ENCODE measurements at places on chromosomes 3 and 15.

- no peak for DNase-seq
Observed at GRCh38 chr3:25461946-25462345, 33.9 kb downstream of the RARB start.

- DNase-seq = no peak
Observed at GRCh38 chr3:31840252-31840651, 140.8 kb downstream of the OSBPL10 start.

DNA sequence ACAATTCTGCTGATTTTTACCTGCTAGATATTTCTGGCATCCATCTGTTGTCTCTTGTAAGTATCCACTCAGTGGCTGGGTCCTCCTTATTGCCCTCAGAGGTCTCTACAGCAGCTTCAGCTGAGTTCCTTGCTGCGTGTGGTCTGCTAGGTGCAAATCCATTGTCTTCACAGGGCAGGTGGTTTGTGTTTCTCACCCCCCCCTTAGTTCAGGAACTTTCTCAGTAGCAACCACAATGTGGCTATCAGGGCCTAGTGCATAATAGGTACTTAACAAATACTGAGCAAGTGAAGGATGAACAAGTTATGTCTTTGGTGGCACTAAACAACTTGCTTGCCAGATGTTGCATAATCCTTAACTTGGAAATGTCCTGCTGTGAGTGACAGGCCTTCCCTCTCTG, 96.7 kb upstream of the KLHL25 start:
- DNase-seq = no peak

DNA sequence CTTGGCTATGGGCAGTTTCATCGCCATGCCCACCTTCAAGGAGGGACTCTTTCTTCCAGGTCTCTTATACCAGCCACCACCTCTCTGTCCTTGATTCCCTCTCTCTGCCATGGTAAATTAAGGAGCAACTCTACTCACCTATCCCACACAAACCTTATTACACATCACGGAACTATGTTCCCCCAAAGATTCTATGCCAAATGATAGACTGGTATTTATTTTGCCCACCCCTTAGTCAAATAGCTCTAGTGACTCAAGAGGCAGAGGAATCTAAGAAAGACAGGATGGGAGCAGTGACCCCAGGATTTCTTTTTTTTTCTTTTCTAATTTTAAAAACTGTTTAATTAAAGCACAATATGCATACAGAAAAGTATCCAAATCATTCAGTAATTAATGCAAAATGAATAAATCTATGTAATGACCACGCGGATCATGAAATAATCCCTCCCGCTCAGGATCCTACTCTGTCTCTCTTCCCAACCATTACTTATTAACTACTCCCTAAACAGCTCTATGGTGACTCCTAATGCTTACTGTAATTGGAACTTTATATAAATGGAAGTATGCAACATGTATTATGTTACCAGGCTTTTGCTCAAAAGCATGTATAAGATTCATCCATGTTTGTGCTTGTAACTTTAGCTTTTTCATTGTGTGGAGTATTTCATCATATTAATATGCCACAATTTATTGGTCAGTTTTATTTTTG, 410.8 kb upstream of the RASGRP1 start:
- DNase-seq = no peak

DNA sequence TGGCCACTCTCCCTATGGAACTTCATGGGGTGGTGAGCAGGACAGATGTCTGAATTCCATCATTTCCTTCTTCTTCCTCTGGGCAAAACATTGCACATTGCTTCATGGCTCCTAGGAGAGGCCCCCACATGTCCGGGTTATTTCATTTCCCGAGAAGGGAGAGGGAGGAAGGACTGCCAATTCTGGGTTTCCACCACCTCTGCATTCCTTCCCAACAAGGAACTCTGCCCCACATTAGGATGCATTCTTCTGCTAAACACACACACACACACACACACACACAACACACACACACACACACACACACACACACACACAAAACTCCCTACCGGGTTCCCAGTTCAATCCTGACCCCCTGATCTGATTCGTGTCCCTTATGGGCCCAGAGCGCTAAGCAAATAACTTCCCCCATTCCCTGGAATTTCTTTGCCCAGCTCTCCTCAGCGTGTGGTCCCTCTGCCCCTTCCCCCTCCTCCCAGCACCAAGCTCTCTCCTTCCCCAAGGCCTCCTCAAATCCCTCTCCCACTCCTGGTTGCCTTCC, 1.9 kb downstream of the RHO start:
- no peak for DNase-seq

DNA sequence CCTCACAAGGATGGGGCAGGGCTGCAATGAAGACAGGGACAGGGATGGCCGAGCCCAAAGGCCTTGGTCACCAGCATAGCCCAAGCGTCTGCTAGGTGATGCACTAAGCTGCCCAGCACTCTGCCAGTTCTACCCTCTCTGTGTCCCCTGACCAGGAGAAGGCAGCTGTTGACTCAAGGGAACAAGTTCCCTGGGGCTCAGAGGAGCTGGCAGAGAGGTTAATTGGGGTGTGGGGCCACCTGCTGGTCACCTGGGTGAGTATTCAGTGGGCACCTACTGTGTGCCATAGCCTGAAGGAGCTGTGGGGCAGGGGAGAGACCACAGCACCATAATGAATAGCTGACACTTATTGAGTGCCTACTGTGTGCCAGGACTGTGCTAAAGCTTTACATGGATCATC, 22.0 kb upstream of the DOCK3 start:
- no peak for DNase-seq

DNA sequence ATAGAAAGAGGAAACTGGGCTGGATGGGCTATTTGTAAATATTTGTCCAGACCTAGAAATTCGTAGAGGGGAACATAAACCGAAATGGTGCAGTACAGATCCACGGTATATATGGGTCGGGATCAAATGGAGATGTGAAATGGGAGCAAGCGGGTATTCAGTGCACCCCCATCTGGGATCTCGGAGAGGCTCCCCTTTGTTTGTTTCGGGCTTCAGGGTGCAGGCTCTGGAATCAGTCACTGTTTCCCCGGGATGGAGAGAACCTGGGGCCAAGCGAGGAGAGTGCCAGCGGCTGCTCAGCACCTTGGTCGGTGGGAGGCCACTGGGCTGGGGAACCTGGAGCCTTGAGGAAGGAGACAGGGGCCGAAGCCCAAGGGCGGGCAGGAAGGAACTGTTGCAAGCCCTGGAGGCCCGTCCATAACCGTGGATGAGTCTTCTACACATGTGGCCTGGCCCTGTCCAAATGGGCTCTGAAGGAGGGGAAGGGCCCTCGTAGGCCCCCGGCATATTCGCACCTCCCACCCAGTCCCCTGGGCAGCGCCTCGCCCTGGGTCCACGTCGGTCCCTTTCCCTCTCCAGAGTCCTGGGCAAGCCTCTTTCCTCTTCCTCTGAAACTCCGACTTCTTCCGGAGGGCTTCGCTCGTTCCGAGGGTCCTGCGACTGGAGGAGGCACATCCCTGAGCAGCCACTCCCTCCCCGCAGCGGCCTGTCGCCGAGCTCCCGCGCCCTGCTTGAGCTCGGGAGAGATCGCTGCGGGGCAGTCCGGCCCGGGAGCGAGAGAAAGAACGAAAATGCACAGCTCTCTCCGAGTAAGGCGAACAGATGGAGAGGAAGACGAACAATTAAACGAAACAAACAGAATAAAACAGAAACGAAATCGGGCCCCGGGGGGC, 3.0 kb downstream of the ISL2 start:
- peak; percentile 22 for DNase-seq

- DNase-seq = no peak
Observed at GRCh38 chr15:93073465-93073952, 15.5 kb downstream of the RGMA start.

GRCh38 chr3:127716384-127716783, 43.6 kb downstream of the ABTB1 start:
- DNase-seq = no peak

- DNase-seq = no peak
Observed at GRCh38 chr3:12154151-12154550, 4.6 kb downstream of the TIMP4 start.

- DNase-seq = no peak
Observed at GRCh38 chr3:70516076-70516475, 203.6 kb upstream of the MDFIC2 start.

GRCh38 chr15:79402136-79402535, 30.0 kb upstream of the MINAR1 start:
- no peak for DNase-seq

DNA sequence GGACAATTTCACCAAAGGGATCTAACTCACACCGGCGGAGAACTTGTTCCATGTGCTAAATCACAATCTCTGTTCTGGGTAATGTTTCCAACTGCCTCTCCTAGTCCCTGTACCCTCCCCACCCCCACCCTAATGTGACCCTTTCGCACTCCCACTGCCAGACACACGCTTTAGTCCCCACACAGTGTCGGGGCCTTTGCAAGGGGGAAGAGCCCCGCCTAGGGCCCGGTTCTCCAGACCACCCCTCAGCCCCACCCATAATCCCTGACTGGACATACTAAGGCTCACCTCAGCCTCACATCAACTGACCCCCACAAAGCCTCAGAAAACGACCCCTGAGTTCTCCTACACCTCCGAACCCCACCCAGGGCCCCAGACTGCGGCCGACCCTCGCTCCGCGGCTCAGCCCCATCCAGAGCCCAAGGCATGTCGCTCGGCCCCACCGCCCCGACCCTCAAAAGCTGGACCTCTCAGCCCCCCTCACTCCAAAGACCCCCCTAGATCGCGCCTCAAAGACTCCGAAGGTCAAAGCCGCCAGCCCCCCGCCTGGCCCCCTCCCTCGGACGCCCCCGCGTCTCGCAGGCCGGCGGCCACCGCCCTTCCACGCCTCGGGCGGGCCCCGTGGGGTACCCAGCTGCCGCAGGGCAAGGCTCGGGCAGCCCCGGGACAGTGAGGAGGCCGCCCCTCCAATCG, 72.0 kb upstream of the MAP4 start:
- peak; percentile 14 for DNase-seq

DNA sequence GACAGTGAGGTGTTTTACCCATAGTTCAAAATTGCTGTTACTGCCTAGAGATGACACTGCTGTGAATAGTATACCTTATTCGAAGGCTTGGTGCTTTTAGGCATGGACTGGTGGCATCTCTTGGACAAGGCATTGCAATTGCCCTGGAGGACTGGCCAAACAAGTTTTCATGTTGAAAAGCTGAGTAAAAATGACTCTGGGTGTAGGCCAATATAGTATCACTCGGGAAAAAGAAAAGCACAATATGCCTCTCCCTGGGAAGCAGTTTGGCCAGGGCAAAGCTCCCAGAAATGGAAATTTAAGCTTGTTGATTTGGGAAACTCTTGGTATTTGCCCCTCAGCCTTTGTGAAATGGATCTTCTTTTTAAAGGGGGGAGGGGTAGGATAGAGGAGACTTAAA, 54.8 kb downstream of the ZNF609 start:
- DNase-seq = no peak

- DNase-seq = no peak
Observed at GRCh38 chr15:28269097-28269496, 52.9 kb downstream of the HERC2 start.

DNA sequence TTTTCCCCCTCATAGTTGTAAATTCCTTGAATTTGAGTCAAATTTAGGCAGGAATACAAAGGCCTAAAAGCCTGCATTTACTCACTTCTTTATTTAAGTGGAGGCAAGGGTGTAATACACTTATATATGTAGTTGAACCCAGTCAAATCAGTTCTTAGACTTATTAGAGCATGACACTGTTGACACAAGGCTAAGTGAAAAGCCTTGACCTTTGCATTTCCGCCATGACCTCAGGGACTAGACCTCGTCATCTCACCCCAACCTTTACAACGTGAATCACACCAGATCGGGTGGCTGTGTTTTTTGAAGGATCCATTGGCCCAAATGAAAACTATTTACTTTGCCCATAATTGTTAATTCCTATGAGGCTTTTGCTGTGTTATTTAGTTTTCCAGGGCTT, 774.4 kb downstream of the ROBO1 start:
- no peak for DNase-seq

DNA sequence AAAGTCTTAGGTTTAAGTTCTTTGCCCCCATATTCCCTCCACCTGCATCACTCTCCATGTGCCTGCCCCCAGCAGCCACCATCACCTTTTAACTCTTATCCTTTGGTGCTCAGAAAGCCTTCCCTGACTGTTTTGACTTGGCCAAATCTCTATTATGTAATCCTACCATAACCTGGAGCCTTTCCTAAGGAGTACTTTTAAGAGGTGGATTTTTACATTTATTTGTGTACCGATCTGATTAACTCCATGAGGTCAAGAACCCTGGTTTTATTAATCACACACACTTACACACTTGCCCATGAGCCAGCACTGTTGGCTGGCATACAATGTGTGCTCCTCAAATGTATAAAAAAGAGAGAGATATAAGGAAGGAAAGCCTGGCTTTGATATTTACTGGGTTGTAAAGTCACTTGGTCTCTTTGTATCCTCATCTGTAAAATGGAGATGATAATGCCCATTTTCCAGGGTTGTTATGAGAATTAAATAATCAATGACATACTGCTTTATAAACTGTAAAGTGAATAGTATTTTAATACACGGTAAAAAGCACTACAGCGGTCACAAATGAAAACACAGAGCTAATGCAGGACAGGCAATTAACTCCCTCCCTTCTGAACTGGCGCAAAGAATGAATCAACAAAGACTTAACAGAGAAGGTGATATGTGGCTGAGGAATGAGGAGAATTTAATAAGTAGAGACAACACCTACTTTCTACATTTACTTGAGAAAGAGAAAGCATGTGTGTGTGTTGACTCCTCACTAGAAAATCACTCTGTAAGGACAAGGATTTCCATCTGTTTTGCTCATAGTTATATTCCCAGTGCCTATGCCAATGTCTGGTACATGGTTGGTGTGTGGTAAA, 45.4 kb downstream of the ATP13A4 start:
- no peak for DNase-seq

DNA sequence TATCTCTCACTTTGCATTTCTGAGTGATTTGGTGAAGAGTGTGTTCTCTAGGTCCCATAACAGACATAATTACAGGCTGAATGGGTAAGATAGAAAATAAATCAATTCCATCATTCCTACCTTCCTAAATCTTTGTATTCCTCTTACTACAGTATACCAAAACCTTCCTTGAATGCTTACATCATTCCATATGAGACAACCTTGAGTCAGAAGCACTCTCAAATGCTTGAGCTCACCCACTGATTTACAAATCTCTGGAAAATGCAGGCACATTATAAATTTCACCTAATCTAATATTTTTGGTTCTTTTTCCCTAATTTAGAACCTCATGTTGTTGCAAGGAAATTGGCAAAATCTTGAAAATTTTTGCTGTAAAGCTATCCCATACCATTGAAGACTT, 239.1 kb downstream of the CBLB start:
- no peak for DNase-seq

DNA sequence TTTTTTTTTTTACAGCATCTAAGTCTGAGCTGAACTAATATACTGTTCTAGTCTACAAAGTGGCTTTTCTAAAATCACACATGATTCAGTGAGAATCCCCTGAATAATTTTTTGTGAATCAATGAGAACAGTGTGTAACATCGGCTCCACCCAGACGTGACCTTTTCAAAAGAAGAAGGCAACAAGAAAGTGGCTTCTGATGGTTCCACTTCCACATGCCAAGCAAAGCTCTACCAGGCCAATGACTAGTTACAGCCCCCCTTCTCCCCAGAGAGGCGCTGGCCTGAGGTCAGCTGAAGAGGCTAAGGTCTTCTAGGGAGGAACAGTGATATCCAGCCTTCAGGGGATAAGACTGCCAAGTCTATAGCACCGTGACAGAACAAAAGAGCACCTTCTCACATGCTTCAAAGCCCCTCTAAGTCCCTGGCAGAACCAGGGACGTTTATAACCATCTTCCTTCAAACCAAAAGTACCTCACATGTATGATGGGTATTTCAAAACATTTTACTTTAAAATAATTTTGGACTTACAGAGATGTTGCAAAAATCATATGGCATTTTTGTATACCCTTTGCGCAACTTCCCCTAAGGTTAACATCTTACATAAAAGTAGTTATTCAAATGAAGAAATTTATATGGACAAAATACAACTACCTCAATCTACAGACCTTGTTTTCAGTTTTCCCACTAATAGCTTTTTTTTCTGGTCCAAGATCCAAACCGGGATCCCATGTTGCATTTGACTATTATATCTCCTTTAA, 177.9 kb downstream of the OSBPL10 start:
- no peak for DNase-seq
